Suprapubic skin (tissue), 4 donors: ENCODE measurements at places on chromosomes 5 and 9. TPM values are rescaled to one million over a fixed set of nuclear protein-coding genes. Genes with fewer than 3 reads are reported as not detected.

Gene KCNMB1
- total RNA-seq, result 2.1 TPM

DNA sequence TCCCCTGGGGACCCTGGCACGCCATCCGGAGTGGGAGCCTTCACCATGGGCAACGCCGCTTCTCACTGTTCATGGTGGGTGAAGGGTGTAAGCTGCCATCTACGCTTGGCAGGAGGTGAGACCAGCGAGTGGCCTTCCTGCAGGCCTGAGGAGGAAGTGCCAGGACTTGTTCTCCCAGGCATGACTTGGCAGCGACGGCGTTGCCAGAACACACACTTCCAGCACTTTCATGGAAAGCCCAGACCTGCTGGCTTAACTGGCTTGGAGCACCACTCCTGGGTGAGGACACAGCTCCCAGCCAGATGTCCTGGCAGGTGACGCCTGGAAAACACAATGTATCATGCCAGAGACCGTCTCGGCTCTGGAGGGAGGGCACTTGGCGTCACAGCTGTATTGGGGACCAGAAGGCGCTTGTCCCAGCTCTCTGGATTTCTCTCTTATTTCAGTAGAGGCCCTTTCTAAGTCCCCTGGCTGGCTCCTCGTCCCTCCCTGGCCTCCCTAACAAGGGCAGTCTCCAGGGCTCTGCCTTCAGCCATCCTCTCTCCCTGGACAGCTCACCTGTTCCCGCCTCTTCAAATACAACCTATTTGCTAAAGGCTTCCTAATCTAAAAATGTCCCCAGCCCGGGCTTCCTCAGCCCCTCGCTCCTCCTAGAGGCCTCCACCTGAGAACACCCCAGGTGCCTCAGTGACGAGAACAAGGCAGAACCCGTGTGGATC, 188.3 kb downstream of the OLFM1 start:
- peaks cover 56% of the 10 kb centered on the region for H3K27me3 ChIP-seq
- no peaks in the 10 kb centered on the region for H3K36me3 ChIP-seq
- H3K4me3 ChIP-seq, result no peak overlapping the region
- no peak for DNase-seq

Gene PCSK1
- 0.45 TPM for total RNA-seq

Gene GRK6
- 42.2 TPM for total RNA-seq

DNA sequence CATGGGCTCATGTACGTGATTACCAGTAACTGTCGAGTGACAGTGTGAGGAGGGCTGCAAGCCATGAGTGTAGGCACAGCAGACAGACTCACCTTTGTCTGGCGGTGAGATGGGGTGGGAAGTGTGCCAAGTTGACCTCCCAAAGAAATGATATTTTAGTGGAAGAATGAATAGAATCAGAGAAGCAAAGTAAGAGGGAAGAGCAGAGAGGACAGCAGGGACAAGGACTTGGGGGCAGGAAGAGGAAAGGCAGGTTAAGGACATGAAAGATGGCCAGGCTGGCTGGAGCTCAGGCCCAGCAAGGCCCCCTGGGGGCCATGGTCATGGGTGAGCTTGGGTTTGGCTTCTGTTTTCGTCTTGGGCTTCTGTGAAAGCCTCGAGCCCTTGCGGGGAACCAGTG, 20.2 kb downstream of the TGFBI start:
- H3K27ac ChIP-seq, result no peak overlapping the region
- DNase-seq, result peak; percentile 5
- H3K36me3 ChIP-seq, result peaks cover 51% of the 10 kb centered on the region

Gene NLN
- total RNA-seq, result 15.2 TPM

- H3K4me3 ChIP-seq, result no peak overlapping the region
- no peaks in the 10 kb centered on the region for H3K4me1 ChIP-seq
- no peaks in the 10 kb centered on the region for H3K27me3 ChIP-seq
Measured at GRCh38 chr5:54607006-54607405, 89.4 kb downstream of the SNX18 start.

DNA sequence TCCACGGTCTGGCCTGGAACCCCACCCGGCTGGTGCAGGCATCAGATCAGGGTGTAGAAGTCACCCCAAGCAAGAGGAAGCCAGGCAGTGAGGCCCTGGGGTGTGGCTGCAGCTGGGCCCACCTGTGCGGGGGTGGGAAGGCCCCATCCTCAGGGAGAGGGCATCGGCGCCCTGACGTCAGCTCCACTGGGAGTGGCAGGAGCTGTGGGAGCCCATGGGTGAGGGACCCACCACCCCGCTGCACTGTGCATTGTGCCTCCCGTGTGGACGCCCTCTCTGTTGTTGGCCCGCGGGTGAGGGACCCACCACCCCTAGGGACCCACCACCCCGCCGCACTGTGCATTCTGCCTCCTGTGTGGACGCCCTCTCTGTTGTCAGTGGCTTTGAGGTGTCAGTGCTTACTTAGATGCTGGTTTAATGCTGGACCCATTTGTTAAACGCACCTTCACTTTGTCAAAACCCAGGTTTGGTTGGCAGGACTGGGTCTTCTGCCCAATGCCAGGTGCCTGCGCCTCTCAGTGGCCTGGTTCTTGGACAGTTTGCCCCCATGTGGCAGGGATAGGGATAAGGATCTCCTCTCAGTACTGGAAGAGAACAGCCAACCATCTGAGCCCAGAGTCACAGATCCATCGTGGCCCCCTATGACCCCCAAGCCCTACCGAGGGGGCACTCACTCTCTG, 6.9 kb upstream of the EXOC3 start:
- peak; percentile 65 for DNase-seq
- H3K4me3 ChIP-seq, result no peak overlapping the region
- no peak overlapping the region for H3K27ac ChIP-seq
- H3K36me3 ChIP-seq, result no peaks in the 10 kb centered on the region

GRCh38 chr9:134518004-134518606, 123.5 kb upstream of the COL5A1 start:
- no peaks in the 10 kb centered on the region for H3K36me3 ChIP-seq
- no peak overlapping the region for H3K27ac ChIP-seq

- H3K27ac ChIP-seq, result no peak overlapping the region
- no peaks in the 10 kb centered on the region for H3K27me3 ChIP-seq
- no peaks in the 10 kb centered on the region for H3K36me3 ChIP-seq
- H3K4me3 ChIP-seq, result no peak overlapping the region
- peaks cover 15% of the 10 kb centered on the region for H3K4me1 ChIP-seq
- no peak for DNase-seq
Measured at GRCh38 chr9:131951905-131952304, 127.8 kb downstream of the MED27 start.

DNA sequence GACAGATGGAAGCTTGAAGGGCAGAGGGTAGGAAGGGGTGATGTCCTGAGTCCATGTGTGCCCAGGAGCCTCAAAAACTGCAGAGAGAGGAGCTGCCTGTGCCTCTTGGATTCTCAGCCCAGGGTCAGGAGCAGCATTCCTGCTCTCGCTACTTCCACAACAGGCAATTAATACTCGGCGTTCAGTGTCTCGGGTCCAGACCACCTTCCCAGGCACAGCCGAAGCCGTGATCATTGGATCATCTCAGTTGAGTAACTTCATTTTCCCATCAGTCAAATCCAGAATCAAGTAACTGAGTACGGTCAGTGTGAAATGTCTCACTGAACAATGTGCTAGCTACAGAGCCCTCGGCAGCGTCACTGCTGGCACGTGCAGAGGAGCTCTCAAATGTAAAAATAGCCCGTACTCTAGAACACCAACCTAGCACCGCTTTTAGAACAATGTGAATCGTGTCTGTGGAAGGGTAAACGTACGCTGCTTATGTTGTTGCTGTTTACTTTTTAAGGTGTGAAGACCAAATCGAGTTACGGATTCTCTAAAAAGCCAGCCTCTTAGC, 63.5 kb upstream of the IRX4 start:
- DNase-seq, result peak; percentile 26
- no peaks in the 10 kb centered on the region for H3K36me3 ChIP-seq

Gene CCDC69
- 24.6 TPM for total RNA-seq

Gene TAF1L
- total RNA-seq, result 0.24 TPM

DNA sequence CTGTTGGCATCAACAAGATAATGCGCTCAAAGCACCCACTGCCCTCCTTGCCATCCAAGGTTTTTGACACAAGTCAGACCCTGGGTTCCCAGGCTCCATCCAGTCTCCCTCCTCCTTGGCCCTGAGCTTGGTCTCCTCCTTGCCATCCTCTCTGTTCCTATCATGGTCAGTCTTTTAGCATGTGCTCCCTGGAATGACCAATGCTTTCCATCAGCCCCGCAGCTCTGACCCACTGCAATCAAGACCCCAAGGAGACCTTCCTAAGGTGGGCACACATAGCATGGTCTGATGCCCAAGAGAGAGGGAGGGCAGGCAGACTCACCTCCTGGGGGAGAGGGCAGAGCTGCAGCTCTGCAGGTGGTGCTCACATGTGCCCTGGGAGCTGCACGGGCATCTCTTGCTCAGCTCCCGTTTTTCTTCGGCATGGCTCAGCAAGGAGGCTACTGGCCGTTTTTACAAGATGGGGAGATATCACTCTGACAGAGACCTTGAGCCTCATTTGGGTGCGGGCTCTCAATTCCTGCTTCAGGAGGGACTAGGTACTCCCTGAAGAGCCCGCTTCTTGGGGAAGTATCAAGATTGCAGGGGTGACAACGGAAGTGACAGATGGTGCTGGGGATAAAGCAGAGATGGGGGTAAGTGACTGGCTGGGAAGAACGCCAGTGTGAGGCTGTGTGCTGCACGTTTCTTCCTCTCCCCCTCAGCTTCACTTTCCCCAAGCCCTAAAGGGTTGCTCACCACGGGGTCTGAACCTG, 3.3 kb downstream of the SEPTIN8 start:
- H3K4me1 ChIP-seq, result peaks cover 83% of the 10 kb centered on the region
- H3K4me3 ChIP-seq, result no peak overlapping the region
- no peaks in the 10 kb centered on the region for H3K36me3 ChIP-seq
- H3K27me3 ChIP-seq, result no peaks in the 10 kb centered on the region

GRCh38 chr9:68861436-68861835, 152.5 kb downstream of the PRKACG start:
- H3K27me3 ChIP-seq, result no peaks in the 10 kb centered on the region
- no peaks in the 10 kb centered on the region for H3K36me3 ChIP-seq
- no peak overlapping the region for H3K4me3 ChIP-seq
- DNase-seq, result no peak

Gene MYO10
- 109 TPM for total RNA-seq

DNA sequence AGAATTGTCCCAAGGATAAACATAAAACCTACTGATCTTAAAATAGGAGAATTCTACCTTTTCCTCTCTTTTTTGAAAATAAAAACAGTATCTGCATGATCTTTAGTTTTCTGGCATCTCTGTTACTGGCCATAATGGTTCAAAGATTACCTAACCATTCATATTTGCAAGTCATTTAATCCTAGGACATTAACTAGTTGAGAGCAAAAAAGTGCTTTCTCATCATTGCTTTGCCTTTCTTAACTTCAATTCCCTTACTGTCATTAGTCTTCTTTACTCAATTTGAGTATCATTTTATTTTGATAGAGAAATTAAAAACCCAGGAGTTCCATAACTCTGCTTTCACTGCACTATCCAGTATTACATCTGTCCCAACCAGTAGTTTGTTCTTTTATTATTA, 68.6 kb downstream of the RFX3 start:
- no peaks in the 10 kb centered on the region for H3K27me3 ChIP-seq
- no peak overlapping the region for H3K27ac ChIP-seq
- H3K4me3 ChIP-seq, result no peak overlapping the region

Gene CNTFR
- 5.0 TPM for total RNA-seq

- H3K4me1 ChIP-seq, result peaks cover 15% of the 10 kb centered on the region
- DNase-seq, result peak; percentile 87
- H3K4me3 ChIP-seq, result no peak overlapping the region
- no peaks in the 10 kb centered on the region for H3K36me3 ChIP-seq
Measured at GRCh38 chr5:74257645-74258313, 382.7 kb downstream of the ENC1 start.

Gene FAM120A
- total RNA-seq, result 67.5 TPM

Gene CDH9
- not detected for total RNA-seq

- no peak overlapping the region for H3K27ac ChIP-seq
- no peaks in the 10 kb centered on the region for H3K36me3 ChIP-seq
- no peak overlapping the region for H3K4me3 ChIP-seq
- no peaks in the 10 kb centered on the region for H3K4me1 ChIP-seq
Measured at GRCh38 chr5:135472141-135472540, 20.0 kb upstream of the TIFAB start.

DNA sequence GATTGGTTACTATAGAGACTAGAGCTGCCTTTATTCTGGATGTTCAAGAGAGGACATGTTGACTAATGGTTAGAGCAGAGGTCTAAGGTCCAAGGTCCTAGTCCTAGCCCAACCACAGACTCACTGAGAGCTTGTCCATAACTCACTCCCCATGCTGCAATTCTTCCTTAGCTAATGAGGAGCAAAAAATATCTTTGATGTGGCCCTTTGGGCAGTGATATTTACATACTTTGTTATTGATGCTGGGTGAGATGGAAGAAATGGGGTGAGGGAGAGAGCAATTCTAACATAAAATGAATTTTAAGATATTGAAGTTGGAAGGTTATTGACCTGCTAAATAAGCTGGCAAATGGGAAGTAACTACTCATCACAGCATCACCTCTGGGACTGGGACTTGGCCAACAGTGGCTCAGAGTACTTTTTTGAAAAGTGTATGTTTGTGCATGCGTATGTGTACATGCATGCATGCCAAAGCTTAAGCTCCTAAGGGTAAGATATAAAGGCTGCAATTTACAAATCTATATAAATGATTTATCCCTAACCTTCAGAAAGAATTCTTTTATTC, 58.0 kb upstream of the ANKRD55 start:
- H3K4me1 ChIP-seq, result peaks cover 15% of the 10 kb centered on the region
- H3K27ac ChIP-seq, result no peak overlapping the region
- no peaks in the 10 kb centered on the region for H3K36me3 ChIP-seq
- H3K4me3 ChIP-seq, result no peak overlapping the region
- no peaks in the 10 kb centered on the region for H3K27me3 ChIP-seq

Gene BTNL8
- total RNA-seq, result 0.51 TPM

Gene TICAM2
- total RNA-seq, result not detected

Gene SHISAL2B
- total RNA-seq, result not detected

Gene PCDHGA5
- total RNA-seq, result 1.5 TPM

DNA sequence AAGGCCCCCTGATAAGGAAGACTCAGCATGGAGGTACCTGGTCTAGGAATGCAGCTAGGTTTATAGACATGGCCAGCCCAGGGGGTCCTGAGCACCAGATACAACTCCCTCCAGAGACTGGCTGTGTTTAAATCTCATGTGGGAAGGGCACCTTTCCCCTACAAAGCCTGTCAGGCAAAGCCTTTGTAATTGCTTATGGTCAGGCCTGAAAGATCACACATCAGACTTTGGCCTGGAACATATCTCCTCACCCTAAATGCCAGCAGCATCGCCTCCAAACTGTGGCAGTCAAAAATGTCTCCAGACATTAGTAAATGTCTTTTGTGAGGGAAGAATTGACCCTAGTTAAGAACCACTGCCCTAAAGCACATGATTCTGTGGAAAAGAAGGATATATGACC, 51.6 kb upstream of the MACIR start:
- H3K4me1 ChIP-seq, result no peaks in the 10 kb centered on the region
- H3K27ac ChIP-seq, result no peak overlapping the region

Gene ROR2
- 3.3 TPM for total RNA-seq

- H3K4me1 ChIP-seq, result peaks cover 41% of the 10 kb centered on the region
- DNase-seq, result no peak
- H3K4me3 ChIP-seq, result no peak overlapping the region
- no peaks in the 10 kb centered on the region for H3K27me3 ChIP-seq
- H3K36me3 ChIP-seq, result no peaks in the 10 kb centered on the region
Measured at GRCh38 chr9:36041506-36041905, 4.8 kb downstream of the RECK start.

Gene CKMT2
- 9.7 TPM for total RNA-seq
